Thymus (tissue), 14 donors: ENCODE measurements at places on chromosomes 5 and 9.

GRCh38 chr5:172777881-172778814 lies 7.2 kb upstream of the DUSP1 start:
- DNase-seq: no peak

DNA sequence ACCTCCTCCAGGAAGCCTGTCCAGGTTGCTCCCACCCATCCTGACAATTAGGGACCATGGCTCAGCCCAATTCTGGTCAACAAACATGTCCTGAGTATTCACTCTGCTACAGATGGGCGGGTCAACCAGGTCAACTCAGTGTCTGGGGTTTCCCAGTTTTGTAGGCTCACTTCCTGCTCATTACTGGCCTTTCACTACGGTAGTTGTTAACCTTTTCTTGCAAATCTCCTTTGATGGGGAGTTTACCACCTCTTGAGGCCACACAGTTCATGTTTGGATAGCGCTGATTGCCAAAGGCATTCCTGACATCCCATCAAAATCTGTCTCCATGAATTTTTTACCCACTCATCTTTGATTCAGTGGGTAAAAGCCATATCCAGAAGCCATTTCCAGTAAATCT lies 13.8 kb downstream of the TMEM8B start:
- DNase-seq: no peak

DNA sequence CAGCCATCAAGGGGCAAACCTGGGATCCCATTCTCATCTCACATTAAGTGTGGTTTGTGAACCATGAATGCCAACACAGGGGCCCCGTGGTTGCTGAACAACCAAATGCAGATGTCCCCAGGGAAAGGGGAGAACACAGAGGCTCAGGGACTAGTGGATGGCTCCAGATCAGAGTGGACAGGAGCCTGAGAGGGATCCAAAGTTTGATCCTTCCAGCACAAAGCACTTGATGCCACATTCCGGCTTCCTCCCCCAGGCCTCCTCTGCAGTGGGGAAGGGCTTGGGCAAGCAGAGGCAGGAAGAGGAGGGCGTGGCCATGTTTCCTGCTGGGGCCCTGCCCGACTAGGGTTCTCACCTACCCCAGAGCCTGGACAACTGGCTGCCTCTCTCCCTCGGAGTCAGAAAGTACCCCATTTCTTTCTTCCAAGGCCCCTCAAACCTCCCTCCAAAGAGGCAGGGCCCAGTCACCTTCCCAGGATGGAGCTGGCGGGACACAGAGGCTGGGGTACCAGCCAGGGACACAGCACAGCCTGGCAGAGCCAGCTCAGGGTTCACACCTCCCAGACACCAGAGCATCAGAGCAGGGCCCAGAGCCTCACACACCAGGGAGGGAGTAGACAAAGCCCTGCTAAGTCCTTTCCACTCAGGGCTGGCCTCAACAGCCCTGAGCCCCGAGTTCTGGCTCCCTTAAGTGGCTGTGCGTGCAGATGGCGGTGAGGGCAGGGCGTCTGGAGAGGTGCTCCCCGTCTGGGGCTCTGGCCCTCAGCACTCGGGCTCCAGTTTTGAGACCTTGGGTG lies 4.3 kb upstream of the RNF44 start:
- DNase-seq: peak; percentile 66

- DNase-seq: peak; percentile 40
These were observed 43.4 kb upstream of the IL17B start for GRCh38 chr5:149422366-149423048.
